Activated CD4-positive, alpha-beta T cell treated with anti-CD3 and anti-CD28 coated beads, Interleukin-2, amount 50 U/mL, for 24 hours (primary cell): ENCODE measurements at places on chromosomes 7 and 10.

DNA sequence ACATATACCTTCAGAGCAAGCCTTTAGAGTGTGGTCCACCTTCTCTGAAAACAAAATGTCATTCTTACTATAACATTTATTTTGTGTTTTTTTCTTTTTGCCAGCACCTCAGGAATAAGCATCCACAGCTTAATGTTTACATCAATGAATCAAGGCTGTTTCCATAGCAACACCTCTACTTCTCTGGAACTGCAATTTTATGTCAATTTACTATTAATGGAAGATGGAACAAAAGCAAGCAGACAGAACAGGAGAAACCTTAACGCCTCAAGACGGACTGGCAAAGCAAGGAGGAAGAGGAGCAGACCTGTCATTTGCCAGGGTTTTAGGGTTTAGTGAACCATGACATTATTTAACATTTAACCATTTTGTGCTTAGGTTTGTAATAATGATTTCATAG, 63.1 kb downstream of the PRR15 start:
- DNase-seq: no peak

GRCh38 chr7:50480797-50481196, 30.6 kb upstream of the FIGNL1 start:
- DNase-seq: no peak

GRCh38 chr10:87750817-87751216, 67.2 kb downstream of the ATAD1 start:
- DNase-seq: no peak

- DNase-seq: no peak
Measured at GRCh38 chr10:88126699-88127098, 263.3 kb downstream of the PTEN start.

GRCh38 chr10:13400196-13400965, 52.3 kb upstream of the SEPHS1 start:
- no peak for DNase-seq

DNA sequence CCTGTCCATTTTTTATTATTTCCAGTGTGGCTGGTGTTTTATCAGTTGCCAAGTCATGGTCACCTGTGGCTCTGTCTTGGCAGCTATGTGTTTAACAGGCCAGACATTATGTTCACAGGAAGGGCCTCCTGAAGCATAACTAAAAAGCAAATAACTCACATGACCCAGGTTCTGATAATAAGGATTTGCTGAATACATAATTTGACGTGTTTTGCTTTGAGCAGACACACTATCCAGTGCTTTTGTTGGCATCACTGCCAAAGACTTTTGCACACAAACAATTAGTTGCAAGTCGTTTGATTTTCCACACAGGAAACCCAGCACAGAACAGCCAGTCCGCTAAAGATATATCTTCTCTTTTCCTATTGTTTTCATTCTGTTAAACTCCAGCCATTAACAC, 173.6 kb downstream of the ARL4A start:
- no peak for DNase-seq
